ENCODE measurements at places on chromosomes 11 and 22.
A peak's percentile ranks its signal among the peaks of the same experiment; 100 is the strongest.

- no peak for DNase-seq
Measured at GRCh38 chr22:31646186-31647019, 15.6 kb downstream of the PISD start.

DNA sequence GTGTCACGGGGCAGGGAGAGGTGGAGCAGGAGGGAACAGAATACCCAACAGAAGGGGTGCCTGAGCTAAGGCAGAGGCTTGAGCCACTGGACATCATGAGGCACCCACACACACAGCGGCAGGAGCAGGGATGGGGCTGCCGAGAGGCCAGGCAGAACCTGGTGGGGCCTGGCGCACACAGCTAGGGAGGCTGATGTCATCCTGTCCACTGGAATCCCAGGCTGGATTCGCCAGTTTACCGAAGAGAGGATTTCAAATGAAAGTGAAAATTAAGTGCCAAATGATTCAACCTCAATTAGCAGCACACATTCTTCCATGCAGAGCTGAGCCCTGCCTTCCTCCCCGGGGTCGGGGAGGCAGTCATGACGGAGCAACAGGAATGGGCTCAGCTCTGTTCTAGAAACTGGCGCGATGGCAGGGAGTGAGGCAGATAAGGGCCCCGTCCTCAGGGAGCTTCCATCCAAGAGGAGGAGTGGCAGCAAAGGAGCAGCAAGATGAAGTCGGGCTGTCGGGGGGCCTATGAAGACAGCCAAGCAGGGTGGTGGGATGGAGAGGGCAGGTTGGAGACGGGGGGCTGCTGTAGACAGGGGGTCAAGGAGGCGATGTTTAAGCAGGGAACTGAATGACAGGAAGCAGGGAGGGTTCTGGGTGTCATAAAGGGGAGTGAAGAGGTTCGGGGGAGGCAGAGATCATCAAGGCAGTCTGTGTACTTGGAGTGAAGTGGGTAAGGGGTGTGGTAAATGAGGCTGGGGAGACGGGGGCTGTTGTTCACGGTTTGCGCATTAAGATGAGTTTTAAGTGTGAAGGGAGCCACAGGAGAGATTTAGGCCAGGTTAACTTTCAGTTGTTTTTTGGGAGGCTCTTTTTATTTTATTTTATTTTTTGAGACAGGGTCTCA is 6.4 kb downstream of the RAC2 start:
- no peak for DNase-seq

- peak; percentile 82 for DNase-seq
Measured at GRCh38 chr11:14500181-14500651, 605 bp upstream of the COPB1 start.

GRCh38 chr11:57116654-57117053 is 65.1 kb upstream of the LRRC55 start:
- DNase-seq = peak; percentile 44

- peak; percentile 43 for DNase-seq
Measured at GRCh38 chr22:41512421-41513194, 31.7 kb downstream of the POLR3H start.

GRCh38 chr11:127620671-127621070 is 620.1 kb upstream of the KIRREL3 start:
- DNase-seq = no peak

DNA sequence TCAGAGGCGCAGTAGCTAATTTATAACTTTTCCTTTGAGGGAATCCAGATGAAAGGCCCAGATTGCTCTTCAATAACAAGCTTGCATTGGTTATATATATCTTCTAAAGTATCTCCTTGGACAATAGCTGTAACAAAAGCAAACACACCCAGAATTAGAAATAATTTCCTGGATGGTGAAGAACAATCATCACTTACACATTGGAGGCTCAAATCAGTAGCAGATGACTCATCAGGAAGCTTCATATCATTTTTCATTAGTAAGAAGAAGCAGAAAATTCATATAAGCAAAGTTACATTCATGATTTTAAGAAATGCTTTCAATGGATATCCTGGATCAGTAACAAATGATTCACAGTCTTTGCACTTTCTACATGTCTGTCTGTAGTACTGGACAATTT is 173.6 kb upstream of the CCDC90B start:
- DNase-seq = no peak

GRCh38 chr11:109958131-109958820 is 134.9 kb upstream of the ZC3H12C start:
- no peak for DNase-seq

DNA sequence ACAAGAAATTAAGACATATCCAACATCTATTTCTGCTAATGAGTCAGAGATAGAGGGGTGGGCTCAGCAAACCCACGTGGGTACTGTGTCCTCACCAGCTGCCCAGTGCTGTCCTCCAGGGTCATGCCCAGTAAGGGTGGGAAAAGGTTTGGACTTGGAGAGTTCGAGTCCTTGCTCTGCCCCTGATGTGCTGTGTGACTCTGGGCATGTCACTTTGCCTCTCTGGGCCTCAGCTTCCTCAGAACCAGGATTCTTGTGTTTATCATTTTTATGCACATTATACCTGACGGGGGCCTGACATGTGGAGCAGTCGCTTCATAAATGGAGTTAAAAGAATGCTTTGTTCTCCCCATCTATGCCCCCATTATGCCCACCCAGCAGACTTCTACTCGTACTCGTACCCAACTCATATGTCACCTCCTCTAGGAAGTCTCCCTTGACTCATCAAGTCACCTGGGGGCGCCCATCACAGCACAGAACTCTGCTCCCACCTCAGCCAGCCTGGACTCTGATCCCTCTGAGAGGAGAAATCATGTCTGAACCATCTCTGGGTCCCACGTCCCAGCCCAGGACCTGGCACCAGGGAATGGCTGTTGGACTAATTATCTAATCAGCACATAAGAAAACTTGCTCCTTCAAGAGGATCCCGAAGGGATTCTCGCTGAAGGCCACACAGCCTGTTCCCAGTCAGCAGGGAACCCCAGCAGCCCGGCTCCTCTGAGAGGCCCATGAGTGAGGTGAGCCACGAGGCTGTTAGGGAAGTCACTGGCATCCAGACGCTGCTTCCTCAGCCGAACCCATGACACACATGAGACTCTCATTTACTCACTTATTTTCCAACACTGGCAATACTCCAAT is 38.7 kb upstream of the TSKU start:
- peak; percentile 48 for DNase-seq

GRCh38 chr11:27358296-27358695 is 4.7 kb downstream of the CCDC34 start:
- no peak for DNase-seq

- no peak for DNase-seq
Measured at GRCh38 chr11:110026858-110027626, 66.2 kb upstream of the ZC3H12C start.

- peak; percentile 79 for DNase-seq
Measured at GRCh38 chr11:110173811-110174644, 80.8 kb downstream of the ZC3H12C start.

DNA sequence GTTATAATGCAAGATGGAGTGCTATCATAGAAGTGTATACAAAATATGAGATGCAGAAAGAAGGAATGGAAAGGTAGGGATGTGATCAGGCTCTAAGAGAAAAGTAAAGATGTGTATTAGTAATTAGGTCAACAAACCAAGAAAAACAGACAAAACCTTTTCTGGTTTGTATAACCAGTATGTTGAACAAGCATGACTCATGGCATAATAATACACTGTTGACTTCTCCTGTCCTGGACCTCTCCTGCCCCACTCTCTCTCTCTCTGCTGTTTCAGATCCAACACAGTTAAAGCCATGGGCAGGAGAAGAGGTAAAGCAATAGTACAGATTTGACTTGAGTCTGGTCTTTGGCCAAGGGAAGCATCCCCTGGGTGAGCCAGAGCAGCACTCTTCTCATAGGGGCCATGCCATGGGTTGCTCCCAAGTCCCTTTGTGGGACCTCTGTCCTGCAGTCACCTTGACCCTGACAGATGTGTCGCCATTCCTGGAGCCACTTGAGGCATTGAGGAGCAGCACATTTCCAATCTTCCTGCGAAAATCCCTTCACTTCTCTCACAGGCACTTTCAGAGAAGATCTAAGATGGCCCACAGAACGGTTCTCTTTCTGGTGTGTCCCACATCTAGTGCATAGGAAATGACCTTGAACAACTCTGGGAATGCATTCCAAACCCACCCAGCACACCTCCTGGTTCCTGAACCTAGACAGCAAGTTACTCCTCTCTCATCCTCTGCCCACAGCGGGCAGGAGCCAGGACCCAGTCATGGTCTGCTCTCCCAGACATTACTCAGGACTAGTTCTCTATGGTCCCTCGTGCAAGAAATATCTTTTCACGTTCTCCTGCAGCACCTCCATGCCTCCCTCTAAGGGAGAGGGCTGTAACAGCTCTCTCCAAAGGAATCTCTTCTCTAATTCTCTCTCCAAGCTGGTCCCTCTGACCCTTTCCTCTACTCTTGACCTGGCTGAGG is 58.2 kb upstream of the PRSS23 start:
- DNase-seq = no peak

DNA sequence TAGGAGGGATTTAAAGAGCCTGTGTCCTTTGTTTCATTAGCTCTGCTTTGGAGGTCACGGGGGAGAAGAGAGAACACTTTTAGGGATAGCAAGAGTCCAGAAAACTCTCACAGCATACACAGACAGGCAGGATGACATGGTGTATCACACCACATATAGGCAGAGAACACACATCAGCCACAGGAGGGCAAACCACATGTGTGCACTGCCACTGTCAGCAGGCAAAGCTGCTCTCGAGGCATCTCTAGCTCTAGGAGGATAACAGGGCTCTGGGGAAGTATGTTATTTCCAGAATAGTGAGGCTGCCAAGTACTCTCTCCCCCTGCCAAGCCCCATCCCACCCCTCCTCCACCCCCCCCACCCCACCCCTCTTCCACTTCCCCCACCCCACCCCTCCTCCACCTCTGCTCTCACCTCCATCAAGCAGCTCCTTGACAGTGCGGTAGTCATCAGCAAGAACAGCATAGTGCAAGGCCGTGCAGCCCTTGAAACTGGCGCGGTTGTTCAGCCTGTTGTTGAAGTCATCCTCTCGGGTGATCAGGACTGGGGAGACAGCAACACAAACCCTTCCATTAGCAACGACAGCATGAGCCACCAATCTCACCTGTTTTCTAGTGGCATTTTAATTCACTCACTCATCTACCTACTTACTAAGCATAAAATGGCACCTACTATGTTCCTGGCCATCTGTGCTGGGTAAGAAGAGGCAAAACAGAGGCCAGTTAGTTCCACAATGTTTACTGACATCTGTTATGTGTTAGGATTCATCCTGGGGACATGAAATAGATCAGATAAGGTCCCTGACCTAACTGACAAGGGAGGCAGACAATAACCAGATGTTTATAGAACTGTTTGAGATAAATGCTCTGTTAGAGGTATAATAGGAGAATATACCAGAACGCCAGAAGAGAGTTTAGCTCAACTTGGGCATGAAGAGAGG is 75.6 kb downstream of the CLPB start:
- no peak for DNase-seq

GRCh38 chr11:113392236-113392921 is 4.8 kb downstream of the ANKK1 start:
- DNase-seq = no peak

DNA sequence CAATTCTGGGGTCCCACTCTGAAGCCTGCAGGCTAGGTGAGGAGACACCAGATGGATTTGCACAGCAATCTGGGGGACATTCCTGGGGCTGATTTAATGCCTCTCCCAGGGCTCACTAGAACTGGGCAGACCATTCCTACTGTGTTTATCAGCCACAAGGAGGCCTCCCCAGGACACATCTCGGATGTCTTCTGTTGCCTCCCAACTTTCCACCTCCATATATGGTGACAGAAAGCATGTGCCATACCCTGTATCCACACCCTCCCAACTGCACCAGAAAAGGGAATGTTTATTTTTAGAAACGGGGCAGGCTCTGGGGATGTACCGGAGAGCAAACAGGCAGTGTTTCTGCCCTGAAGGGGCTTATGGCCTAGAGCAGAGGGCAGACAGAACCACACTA is 181.8 kb downstream of the CSNK2A3 start:
- DNase-seq = no peak

DNA sequence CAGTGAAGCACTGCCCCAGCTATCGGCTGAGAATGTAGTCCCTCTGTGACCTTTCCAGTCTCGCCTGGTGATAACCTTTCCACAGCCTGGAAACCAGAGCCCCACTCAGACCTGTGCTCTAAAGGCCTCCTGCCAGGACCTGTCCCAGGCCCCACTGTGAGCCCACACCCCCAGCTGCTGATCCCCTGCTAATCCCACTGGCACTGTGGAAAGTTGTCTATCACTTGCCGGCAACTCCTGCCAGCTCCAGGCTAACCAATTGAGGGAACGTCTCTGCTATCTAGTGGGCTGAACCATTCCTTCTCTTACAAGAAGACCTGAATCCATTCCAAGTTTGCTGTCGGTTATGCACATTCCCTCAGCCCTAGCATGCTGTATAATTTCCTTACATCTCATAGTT is 328.2 kb downstream of the FAM181B start:
- peak; percentile 88 for DNase-seq

- DNase-seq = no peak
Measured at GRCh38 chr11:1035577-1036283, 788 bp downstream of the MUC6 start.

GRCh38 chr11:762421-763072 is 14.7 kb downstream of the GATD1 start:
- no peak for DNase-seq

DNA sequence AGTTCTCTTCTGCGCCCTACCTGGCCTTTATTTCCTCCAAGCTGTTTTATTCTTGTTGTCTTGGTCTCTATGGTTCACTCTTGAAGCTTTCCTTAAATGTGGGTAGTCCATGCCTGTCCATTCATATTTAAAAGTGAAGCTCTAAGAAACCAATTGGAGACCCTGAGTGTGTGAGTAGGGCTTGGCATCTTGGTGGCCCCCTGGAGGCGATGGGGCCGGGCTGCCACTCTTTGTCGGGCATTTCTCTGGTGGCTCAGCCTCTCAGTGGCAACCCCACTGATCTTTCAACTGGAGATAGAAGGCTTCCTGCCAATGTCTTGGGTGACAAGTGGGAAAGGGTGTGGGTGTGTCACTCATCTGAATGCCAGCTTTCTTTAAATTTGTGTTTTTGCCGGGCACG is 9.1 kb downstream of the TRPT1 start:
- no peak for DNase-seq

- no peak for DNase-seq
Measured at GRCh38 chr11:7551571-7551970, 37.8 kb downstream of the PPFIBP2 start.

DNA sequence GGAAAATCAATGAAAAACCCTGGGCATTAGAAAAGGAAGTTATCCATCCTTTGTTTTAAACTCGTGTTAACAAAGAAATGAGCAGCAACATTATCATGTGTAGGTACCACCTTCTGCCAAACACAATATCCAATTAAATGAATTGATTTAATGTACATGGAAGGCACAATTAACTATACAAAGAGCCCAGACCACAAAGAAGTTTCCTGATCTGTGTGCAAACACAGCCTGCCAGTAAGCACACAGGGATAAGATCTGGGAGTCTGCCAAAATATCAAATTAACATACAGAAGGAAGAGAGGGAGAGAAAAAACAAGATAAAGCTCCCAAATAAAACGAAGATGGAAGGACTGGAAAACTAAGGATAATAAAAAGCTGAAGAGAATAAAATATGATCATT is 54.1 kb upstream of the SLC25A1 start:
- peak; percentile 38 for DNase-seq

- no peak for DNase-seq
Measured at GRCh38 chr22:36081023-36081431, 52.4 kb upstream of the RBFOX2 start.

All from lung (tissue), 17 donors.